ENCODE measurements at places on chromosomes 4 and X.

DNA sequence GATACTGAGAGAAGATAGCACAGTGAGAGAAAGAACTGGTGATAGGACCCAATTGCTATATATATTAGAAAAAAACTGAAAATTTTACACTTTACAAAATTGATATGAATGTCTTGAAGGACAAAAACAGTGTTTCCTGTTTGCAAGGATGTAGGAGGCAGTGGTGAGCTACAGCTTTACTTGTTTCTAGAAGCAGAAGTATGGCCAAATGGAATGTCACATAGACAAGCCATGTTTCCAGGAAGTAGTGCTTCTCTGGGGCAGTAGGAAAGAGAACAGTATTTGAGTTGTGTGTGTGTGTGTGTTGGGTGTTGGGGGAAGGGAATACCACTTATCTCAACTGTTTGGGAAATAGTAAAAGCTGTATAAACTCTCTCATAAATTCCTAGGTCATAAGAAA, 60.9 kb upstream of the IBSP start:
- no peak for DNase-seq

GRCh38 chrX:40201329-40201885, 103.6 kb upstream of the BCOR start:
- no peak for DNase-seq

GRCh38 chr4:89249716-89250361, 57.8 kb downstream of the GPRIN3 start:
- no peak for DNase-seq

- no peak for DNase-seq
Measured at GRCh38 chr4:127045861-127046260, 586.9 kb upstream of the INTU start.
